SK-N-SH (cell line): ENCODE measurements at places on chromosomes 2 and 18. TPM values are rescaled to one million over a fixed set of nuclear protein-coding genes. Genes with fewer than 3 reads are reported as not detected.
A peak's percentile ranks its signal among the peaks of the same experiment; 100 is the strongest.

DNA sequence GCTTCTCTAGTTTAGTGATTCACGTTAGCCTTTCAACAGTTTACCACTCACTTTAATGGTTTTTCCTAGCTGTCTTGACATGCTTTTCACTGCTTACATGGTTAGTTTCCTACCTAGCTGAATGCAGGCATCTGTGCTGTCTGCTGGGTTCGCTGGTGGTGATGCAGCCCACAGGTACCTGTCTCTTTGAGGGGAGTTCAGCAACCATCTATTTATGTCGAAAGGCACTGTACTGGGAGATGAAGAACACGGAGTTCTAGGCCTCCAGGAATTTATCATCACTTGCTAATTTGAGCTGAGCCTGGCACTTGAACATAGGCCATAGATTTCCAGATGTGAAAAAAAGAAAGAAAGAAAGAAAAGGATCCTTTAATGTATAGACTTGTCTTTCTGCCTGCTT, 148.5 kb downstream of the NEDD4L start:
- DNase-seq: no peak

- DNase-seq: no peak
Measured at GRCh38 chr2:3774336-3774735, 71.0 kb downstream of the DCDC2C start.

DNA sequence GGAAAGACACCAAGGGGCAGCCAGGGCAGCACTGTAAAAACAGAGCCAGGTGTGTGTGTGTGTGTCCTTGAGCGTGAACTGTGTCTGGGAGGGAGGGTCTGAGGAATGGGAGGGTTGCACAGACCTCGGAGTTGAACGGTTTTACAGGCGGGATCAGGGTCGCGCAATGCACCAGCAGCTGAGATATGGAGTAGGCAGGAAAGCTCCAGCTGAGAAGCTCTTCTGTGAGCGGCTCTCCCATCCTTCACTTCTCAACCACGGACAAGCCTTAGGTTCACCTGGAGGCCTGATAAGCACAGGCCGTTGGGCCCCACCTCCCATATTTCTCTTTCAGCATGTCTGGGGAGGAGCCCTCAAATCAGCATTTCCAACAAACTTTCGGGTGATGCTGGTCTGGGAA, 12.1 kb downstream of the SERTAD2 start:
- DNase-seq: no peak

DNA sequence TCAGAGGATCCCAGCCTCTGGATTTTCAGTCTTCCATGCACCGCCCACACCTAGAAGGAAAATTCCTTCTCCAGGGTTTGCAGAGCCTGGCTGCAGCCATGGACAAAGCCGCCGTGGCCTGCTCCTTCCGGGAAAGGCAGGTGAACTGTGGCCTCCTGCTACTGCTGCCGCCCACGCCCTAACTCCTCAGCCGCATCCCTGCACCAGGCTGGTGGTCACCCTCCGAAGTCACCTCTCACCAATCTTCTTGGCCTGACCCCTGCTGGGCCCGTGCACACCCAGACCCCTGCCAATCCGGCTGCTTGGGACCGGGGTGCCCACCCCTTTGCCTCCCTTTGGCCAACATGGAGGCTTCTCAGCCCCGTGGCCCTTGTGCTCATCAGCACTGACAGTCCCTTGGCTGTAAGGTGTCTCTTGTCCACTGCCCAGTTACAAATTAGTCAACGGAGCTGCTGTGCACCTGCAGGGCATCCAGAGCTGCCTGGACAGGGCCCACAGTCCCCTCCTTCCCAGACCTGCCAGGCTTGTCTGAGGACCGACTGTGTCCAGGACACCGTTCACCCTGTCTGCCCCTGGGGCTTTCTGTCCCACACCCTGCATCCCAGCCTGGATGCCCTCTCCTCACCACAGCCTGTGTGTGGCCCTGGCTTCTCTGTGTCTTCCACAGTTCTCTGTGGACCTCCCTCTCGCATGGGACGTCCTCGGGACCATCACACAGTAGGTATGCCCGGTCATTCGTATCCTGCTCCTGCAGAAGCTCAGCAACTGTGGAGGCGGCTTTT, 130.1 kb upstream of the TPO start:
- peak; percentile 58 for DNase-seq

GRCh38 chr2:237472187-237472712, 14.8 kb upstream of the MLPH start:
- DNase-seq: no peak

- DNase-seq: no peak
Measured at GRCh38 chr18:8140841-8141501, 468.3 kb upstream of the RAB12 start.

DNA sequence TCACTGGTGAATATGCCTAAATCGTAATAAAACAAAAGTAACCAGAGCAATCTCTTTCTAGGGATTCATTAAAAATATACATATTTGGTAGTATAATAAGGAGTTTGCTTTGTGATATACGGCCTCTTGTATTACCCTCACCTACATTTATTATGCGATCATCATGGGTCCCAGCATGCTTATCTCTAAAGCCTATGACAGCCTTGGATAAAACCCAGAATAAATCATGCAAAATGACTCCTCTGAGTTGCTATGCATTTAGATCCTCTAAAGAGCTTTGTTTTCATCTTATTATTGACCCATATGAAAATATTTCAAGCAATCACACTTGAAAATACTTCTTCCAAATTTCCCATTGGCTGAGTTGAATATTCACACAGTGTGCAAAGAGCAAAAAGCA, 432.3 kb downstream of the SUCLG1 start:
- no peak for DNase-seq

DNA sequence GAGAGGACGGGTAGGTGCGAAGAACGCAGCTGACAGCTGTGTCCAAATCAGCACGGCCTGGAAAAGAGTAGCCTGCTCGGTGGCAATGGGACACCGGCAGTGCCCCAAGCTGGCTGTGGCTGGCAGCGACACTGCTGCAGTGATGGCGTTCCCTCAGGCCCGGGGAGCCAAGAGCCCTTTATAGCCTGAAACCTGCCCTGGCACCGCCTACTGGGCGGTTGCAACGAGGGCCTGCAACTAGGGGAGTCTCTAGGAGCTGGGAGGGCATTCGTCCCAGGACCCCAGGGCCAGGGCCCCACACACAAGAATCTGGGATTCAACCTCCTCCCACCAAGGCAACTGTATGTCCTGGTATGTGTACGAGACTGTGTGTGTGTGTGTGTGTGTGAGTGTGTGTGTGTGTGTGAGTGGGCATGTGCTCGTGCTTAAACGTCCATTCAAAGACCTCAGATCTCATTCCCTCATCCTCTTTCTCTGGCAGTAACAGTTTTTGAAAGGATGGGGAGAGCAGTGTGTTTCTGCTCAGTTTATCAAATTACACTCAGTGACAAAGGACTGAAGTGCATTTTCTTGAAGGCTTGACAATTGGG, 6.8 kb upstream of the CYP26B1 start:
- no peak for DNase-seq

DNA sequence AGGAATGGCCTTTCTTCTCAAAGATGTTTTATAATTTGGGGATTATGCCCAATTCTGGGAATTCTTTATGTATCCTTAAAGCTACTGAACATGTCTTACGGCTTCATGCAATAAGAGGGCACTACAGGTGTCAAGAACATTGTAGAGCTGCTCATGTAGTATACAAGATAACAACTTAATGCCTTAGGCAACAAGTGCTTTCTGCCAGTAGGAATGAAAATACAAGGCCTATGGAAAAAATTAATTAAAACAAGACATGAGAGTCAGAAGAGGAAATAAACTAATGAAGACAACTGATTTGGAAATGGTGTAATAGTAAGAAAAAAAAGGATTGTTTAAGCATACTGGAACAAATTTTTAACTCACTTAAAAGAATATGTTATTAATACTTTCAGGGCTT, 27.3 kb downstream of the GREB1L start:
- no peak for DNase-seq

- no peak for DNase-seq
Measured at GRCh38 chr18:24817150-24817549, 356.7 kb downstream of the HRH4 start.

DNA sequence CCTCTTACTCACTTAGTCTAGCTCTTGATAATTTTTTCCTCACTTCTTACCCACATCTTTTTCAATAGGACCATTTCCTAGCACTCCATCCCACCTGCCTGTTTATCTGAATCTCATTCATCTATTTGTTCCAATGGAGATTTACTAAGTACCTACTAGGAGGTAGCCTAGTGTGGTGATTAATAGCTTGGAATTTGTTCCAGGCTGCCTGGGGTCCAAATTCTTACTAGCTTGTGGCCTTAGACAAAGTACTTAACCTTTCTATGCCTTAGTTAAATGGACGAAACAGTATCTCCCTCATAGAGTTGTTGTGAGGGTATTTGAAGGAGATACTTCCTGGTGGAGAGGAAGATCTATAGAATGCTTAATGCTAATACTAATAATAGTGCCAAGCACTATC, 42.9 kb upstream of the SERTAD2 start:
- no peak for DNase-seq

DNA sequence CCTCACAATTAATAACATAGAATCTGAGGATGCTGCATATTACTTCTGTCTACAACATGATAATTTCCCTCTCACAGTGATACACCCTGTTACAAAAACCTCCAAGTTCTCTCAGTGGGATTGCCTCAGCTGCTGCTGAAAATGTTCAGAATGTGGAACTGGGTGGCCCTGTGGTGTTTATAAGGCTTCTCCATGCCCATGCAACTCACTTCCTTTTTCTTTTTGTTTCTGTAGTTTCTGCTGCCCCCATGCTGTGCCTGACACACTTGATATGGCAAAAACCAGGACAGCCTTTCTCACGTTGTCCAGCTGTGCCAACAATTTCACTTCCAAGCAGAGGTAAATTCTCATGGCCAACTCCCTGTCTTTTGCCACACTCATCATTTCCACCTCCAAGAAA, 206.2 kb downstream of the RPIA start:
- DNase-seq: no peak

DNA sequence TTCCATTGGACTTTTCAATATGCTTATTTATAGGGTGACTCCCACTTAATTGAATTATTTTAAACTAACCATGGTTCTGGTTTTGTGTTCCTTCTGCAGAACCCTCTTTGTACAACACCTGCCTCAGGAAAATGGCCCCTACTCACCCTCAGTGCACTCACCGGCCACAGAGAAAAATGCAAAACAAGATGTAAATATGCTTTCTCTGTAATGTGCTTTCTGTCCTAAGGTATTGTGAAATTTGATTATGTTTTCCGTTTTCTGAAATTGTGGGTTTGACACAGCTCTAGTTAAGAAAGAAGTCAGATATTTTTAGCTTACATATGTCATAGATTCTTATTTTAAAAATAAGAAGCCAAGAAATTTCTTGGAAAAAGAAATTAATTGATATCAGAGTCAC, 357.7 kb upstream of the SMIM21 start:
- DNase-seq: no peak

DNA sequence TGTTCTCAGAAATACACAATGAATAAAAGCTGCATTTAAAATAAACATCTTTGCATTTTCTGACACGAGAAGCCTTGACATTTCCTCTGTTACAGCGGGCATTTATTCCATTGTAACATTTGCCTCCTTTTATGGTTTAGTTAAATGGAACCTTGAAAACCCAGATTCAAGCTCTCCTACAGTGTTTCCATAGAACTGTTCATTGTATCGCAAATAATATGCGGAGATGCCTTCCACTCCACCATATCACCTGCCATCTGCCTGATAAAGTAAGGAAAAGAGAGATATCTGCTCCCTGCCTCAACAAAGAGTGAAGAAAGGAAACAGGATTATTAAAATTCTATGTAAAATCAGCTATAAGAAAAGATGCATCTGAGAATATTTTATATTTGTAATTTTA, 69.8 kb downstream of the CDH19 start:
- DNase-seq: no peak

DNA sequence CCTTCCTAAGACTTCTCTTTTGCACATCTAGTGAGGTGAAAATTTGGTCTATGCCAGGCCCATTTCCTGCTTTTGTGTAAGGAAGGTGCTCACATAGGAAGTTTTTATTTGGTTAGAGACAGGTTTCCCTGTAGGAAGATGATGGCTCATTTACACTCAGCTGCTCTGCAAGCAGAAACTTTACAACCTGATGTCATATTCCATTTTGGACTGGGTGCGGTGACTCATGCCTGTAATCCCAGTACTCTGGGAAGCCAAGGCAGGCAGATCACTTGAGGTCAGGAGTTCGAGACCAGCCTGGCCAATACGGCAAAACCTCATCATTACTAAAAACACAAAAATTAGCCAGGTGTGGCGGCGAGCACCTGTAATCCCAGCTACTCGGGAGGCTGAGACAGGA, 35.8 kb downstream of the CASP10 start:
- no peak for DNase-seq

- no peak for DNase-seq
Measured at GRCh38 chr2:155431004-155431507, 732.6 kb downstream of the KCNJ3 start.

DNA sequence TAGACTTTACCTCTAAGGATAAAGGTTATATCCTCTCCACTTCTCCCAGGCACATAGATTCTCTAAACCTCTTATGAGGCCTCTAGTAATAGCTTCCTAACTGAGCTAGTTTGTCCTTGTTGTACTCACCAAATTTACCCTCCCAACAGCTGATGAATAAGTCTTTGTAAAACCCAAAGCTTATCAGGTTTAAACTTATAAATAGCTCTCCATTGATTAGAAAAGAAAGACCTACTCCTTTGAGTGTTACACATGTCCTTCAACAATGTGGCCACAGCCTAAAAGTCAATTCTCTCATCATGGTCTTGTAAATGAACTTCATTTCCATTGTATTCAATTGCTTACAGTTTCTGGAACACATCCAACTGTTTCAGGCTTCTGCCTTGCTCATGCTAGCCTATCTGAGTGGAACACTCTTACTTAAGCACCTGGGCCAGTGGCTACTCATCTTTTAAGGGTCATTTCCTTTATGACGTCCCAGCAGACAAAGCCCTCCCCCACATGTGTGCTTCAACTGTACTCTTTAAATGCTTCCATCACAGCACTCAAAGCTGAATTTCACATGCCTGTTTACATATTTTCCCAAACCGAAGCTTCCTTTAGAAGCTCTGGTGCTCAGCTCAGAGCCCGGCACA, 131.6 kb downstream of the CDH2 start:
- DNase-seq: no peak

- no peak for DNase-seq
Measured at GRCh38 chr2:215594766-215595165, 158.9 kb upstream of the FN1 start.

DNA sequence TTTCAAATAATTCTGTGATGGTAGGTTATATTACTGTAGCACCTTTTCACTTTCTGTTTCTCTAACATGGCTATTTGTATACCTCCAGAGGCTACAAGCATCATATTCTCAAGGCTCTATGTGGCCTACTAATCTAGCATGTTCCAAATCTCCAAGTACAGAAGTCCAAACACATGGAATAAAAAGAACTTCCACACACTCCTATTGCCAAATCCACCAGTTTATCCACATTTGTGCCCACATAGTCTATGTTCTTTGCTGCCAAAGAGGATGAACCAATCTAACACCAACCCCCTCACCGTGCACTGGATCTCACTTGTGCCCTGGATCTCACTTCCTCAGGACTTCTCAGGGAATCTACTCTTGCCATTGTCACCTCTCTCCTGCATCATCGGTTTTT, 247.3 kb upstream of the RBBP8 start:
- no peak for DNase-seq

GRCh38 chr2:17615728-17616351, 75.3 kb downstream of the VSNL1 start:
- DNase-seq: no peak

CFAP221 gene
- polyA plus RNA-seq: 0.12 and 0.15 TPM in 2 replicates

SH3BP4 gene
- 27.7 and 32.9 TPM in 2 replicates for polyA plus RNA-seq

IL1R2 gene
- 0.16 and 0.49 TPM in 2 replicates for polyA plus RNA-seq

OXER1 gene
- not detected in 2 replicates for polyA plus RNA-seq

WDR7 gene
- 2.6 and 4.1 TPM in 2 replicates for polyA plus RNA-seq
